Stimulated activated naive CD4-positive, alpha-beta T cell treated with Interleukin-2 at 50 U/mL for 16 hours (primary cell): ENCODE measurements at places on chromosomes 2 and 18.

GRCh38 chr2:7627583-7627982 is 710.4 kb downstream of the RNF144A start:
- DNase-seq = no peak

DNA sequence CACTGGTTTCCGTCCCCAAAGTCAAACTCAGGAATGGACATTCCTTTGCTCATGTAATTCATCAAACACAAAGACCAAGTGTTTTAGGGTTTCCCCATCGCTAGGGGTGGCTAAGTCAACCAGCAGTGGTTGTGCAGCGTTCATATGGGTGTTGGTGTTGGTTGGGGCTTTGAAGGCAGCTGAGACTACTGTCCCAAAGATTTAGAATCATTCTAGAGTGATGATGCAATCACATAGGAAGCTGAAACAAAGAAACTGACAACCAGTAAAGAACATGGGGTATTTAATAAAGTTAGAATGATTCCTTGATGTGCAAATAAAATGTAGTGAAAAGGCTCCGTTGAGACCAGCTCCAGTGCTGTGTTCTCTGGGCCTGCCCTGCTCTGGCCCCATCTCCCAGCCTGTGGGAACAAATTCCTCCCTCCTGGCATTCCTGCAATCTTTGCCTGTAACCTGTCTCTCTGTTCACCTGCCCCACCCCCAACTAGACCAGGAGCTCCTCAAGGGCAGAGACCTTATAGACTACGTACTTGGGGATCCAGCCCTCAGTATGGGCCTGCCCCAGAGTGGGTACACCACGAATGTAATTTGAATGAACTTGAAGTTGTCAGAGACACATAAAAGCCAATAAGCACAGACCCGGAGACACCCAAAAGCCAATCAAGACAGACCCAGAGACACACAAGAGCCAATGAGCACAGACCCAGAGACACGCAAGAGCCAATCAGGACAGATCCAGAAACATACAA is 191.7 kb upstream of the TWIST2 start:
- no peak for DNase-seq

DNA sequence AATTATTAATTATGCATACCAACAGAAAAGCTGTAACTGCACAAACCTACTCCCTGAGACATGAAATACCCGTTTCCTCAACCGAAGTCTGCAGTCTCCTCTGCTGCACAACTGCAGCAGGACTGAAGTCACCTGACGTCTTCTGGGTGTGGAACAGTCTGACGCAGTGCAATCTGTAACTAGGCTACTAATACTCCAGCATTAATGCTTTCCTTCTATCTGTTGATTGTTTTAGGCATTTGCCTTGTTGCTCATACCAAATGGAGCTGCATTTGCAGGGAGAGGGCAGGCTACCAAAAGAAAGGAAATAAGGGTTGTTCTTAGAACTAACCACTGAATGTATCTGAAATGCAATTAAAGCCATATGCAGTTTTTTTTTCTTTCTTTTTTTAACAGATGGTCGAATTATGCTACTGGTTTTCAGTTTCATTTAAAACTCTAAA is 40.1 kb downstream of the RTN4 start:
- no peak for DNase-seq

DNA sequence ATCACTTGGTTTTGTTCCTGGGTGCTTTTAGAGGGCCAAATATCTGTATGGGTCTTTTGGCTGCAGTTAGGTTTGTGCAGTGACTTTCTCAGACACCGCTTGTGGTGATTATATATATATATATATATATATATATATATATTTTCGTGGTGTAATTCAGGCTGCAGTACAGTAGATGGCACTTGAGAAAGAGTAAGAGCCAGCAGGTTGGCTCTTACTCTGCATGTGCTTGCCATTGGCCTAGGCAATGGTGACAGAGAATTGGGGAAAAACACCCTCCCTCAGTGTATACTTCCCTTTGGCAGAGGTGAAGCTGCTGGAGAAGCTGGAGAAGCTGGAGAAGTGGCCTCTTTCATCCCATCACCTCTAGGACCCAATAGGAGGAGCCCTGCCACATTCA is 22.2 kb upstream of the MYL1 start:
- no peak for DNase-seq

GRCh38 chr18:37985126-37985525 is 419.5 kb upstream of the CELF4 start:
- DNase-seq = no peak

DNA sequence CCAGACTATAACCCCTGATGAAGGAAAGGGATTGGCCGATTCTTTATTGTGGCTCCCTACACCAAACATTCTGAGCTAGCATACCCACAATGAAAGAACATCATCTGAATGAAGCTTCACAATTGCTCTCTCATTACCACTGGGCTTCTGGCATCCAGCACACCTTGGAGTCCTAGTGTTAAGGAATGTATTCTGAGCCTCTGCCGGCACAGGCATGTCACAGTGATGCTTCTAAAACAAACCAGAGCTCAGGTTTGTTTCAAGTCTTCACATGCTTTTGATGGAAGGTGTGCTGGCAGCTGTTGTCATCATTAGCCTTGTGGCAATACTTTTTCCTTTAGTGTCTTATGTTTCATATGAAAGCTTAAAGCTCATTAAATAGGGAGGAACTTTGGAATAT is 76.3 kb upstream of the RBBP8 start:
- no peak for DNase-seq

GRCh38 chr2:164742738-164743317 is 98.8 kb downstream of the COBLL1 start:
- no peak for DNase-seq

DNA sequence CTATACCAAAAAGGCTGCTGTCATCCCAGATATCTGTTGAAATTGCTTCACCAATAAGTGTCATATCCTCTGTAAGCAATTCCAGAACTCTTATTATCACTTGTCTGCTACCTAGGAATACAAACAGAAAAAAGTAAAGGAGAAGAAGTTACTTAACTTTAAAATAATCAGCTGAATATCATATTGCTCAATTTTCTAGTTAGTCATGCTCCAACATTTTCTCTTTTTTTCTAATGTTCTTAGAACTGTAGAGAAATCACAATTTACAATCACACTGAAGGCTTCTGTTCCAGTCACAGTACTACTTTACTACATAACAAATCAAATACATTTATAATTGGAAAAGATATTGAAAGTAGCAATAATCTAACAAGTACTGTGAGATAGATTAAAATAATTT is 17.4 kb downstream of the RTTN start:
- no peak for DNase-seq

- no peak for DNase-seq
Measured at GRCh38 chr2:127218812-127219170, 1.3 kb downstream of the CYP27C1 start.

GRCh38 chr2:156340804-156341451 is 8.4 kb upstream of the NR4A2 start:
- DNase-seq = peak; percentile 37

DNA sequence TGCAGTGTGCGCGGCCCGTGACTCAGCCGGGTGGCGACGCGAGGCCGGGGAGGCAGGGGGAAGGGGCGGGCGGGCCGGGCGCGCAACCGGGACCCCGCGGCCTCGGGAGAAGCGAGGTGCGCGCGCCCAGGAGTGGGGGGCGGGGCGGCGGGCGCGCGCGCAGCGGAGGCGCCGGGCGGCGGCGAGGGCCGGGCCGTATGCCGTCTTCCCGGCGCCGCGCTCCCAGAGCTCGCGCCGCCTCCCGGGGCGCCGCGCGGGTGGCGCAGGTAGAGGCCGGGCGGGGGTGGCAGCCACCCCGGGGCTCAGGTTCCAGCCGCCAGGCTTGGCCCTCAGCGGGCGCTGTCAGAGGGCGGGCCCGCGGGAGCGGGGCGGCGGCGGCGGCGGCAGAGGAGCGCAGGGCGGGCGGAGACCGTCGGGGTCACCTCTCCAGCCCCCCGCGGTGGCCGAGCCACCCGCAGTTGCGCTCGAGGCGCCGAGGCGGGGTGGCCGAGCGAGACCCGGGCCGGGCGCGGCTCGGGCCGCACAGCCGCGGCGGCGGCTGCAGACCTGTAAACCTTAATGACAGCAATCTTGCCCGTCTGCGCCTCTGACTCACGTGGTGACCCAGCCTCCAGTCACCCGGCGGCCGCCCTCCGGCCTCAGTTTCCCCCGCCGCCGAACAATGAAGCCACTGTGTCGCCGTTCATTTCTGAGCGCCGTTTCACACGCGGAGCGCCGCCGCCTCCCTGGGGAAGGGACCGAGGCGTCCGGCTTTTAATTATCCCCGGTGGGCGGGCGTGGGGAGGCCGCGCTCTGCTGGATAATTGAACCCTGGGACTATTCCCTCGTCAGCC is 25.3 kb upstream of the SMAD7 start:
- peak; percentile 52 for DNase-seq

DNA sequence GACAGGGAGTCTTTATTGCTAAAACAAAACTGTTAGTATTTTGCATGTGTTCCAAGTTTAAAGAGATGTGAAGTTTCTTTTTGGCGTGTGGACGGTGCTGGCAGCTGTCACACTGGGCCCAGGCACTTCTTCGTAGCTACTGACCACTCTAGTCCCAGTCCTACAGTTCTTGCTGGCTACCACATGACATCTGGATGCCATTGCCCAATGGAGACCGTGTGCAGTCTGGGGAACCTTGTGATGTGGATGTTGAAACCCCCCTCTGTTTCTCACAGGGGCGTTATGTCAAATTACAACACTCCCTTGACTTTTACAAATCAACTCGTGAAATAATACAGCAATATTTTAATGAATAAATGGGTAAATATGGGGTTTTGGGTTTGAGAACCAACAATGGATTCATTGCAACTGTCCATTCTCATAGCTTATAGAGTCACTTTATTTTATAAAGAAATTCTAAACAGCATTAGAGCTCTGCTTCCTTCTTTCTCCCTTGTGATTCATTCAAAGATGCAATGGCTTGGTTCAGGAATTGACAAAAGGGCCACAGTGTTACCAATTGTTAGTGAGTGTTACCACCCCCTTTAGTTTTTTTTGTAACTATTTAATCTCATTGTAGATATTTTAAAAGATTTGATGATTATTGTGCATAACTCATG is 1.2 kb downstream of the GPD2 start:
- DNase-seq = no peak

DNA sequence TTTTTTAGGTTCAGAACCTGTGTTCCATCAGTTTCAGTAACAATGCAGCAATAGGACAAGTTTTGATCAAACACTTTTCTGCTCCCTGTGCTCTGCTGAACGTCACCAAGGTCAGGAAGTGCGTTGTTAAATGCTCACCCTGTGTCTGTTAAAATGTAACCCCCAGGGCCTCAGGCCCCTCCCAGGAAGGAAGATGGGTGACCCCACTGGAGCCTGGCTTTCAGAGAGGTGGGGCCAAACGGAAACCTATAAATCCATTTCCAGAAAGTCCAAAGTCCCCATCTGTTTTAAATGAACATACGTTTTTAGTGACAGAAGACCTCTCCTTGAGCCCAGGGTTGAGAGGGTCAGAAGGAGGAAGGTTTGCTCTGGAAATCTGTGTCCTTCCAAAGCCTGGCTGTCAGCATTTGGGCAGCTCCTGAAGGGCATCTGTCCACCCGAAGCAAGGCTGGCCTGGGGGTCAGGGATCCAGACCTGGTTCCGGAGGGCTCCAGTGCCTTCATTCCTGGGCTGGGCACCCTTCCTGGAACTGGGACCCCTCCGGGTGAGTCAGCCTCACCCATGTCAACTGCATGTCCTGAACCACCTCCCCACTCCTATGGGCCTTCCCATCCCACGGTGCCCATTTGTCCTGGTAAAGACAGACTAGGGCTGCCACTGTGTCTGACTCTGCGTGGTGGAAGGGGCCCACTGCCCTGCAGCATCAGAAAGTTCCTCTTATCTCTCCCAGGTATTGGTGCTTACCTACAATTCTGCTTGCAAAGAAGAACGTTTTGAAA is 117.4 kb upstream of the COPS8 start:
- DNase-seq = no peak

GRCh38 chr18:80204142-80204541 is 43.2 kb downstream of the PARD6G start:
- no peak for DNase-seq

DNA sequence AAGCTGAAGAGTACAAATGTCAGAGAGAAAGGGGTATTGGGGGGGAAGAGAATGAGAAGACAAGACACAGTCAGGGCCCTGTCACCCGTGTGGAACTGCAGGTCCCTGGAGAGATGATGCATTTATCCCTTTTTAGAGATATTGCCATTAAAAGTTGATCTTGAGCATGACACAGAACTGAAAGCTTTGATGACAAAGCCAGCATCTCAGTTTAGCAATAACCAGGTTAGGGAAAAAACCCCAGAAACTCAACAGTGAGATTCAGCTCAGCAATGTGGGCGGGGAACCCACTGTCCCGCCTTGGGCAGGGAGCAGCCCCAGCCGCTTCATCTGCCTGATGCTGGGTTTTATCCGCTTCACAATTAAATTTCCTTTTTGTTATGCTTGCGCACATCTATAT is 181.1 kb downstream of the NEDD4L start:
- DNase-seq = peak; percentile 10

GRCh38 chr2:134220344-134220974 is 33.4 kb upstream of the MGAT5 start:
- no peak for DNase-seq

- DNase-seq = peak; percentile 10
Measured at GRCh38 chr18:76801567-76802505, 20.5 kb upstream of the ZNF236 start.

- DNase-seq = no peak
Measured at GRCh38 chr18:30403278-30403677, 639.3 kb downstream of the DSC3 start.

DNA sequence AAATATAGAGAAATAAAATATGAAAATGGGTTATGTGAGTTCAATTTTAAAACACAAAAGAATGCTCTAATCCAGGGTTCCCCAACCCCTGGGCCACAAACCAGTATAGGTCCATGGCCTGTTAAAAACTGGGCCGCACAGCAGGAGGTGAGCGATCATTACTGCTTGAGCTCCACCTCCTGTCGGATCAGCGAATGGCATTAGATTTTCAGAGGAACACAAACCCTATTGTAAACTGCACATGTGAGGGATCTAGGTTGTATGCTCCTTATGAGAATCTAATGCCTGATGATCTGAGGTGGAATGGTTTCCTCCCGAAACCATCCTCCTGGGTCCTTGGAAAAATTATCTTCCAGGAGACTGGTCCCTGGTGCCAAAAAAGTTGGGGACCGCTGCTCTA is 34.7 kb downstream of the TTR start:
- no peak for DNase-seq

GRCh38 chr2:176680916-176681516 is 411.8 kb downstream of the MTX2 start:
- DNase-seq = no peak

DNA sequence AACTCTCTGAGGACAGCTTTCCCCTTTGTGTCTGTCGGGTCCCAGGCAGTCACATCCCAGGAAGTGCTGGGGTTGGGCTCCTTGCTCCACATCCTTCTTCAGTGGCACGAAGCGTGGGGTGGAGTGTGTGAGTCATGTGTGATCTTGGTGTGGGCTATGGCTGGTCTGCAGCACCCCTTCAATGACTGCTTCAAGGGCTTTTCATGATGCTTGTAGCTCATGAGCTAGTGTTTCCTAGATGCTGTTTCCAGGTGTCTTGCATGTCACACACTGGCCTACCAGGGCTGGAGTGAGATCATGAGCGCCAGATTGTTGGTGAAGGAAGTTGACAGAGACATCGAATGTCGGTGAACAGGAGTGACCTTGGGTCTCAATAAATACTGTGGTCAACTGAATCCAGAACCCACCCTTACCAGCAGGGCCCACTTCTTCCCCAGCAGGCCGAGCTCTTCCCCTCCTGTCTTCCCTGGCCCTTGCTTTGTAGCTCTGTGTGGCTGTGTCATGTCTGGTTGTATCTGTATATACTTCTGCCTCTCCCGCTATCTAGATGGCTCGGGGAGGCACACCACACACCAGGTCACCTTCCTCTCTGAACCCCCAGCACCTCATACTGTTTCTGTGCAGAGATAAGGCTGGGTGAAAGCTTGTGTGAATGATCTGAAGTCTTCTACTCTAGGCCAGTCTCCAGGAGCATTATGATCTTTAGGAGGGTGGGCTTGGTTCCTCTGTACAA is 3.8 kb downstream of the C2orf92 start:
- DNase-seq = no peak
